HuH-7.5 (cell line): ENCODE measurements at places on chromosomes 11 and 22.

DNA sequence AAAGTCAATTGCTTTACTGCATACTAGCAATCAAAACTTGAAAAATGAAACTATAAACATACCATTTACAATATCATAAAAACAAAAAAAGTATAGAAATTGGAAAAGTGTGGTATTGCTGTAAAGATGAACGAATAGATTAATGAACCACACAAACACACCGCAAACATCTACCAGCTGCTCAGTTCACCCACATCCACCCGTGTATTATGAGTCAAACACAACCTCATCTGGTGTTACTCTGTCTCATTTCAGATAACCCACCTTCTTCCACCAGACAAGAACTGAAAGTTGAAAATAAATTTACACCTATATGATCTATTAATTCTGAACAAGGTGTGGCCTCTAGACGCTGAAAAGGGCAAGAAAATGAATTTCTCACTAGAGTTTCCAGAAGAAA, 53.3 kb downstream of the BLID start:
- DNase-seq, result no peak

GRCh38 chr11:34288492-34288891, 69.3 kb downstream of the ABTB2 start:
- no peak for DNase-seq

DNA sequence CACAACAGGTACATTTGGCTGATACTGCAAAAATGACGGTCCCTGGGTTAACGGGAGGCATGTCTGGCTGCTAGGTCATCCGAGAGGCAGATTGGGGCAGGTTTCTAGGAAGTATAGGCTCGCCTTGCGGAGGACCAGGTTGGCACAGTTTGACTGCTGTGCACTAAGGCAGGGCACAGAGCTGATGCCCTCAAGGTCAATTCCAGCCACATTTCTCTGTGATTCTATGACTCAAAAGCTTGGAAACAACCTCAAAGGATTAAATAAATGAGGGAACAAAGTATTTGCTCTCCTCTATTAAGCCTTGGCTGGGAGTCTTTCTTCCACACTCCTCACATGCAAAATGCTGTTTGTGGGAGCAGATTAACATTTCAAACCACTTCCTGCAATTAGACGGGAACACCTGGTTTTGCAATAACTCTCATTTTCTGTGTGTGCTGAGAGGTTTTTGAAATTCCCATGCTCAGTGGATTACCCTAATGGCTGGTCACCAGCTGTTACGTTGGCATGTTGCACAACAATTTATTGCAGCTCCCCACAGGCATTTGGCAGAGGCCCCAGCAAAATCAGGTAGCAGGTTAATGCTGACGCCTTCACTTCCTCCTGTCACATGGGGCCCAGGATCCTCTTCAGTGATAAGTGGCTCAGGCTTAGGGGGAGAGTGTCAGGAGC, 61.0 kb upstream of the PLET1 start:
- DNase-seq, result peak; percentile 25

- DNase-seq, result no peak
Observed at GRCh38 chr11:9459667-9460321, 1.0 kb upstream of the ZNF143 start.

- no peak for DNase-seq
Observed at GRCh38 chr11:71204748-71205664, 47.4 kb downstream of the SHANK2 start.

- no peak for DNase-seq
Observed at GRCh38 chr22:37470087-37470445, 16.1 kb downstream of the MFNG start.

GRCh38 chr11:12799334-12799835, 125.2 kb downstream of the TEAD1 start:
- no peak for DNase-seq

- no peak for DNase-seq
Observed at GRCh38 chr11:63892228-63892627, 24.7 kb downstream of the RCOR2 start.

DNA sequence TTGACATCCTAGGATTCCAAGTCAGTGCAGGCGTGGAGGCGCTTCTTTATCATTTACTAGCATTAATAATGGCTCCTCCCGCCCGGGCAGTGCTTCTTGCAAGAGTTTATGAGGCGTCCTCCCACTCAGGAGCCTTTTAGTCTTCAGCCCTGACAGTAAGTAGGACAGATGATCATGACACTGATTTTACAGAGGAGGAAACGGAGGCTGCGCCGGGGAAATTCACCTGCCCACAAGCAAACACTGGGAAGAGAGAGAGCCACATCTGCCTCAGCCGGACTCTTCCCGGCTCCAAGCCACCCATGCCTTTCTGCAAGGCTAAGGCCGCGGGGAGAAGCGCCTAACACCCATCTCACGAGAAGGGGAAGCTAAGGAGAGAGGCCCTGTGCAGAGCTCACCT, 35.9 kb downstream of the KIAA0930 start:
- DNase-seq, result no peak

DNA sequence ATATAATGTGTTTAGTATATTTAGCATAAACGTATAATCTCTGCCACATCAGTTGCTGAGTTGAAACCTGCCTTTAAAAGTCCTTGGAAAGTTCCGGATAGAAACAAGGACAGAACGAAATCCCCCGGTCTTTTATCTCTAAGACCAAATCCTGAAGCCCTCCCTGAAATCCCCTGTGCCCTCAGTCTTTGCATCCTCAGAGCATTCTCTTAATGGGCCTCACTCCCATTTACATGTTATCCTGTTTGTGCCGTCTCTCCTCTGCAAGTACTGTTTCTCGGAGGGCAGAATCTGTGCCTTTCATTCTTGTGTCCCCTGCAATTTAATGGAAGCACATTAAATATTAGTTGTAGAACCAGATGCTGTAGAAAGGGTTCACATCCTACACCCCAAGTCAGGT, 56.0 kb downstream of the ZNRF3 start:
- DNase-seq, result no peak

DNA sequence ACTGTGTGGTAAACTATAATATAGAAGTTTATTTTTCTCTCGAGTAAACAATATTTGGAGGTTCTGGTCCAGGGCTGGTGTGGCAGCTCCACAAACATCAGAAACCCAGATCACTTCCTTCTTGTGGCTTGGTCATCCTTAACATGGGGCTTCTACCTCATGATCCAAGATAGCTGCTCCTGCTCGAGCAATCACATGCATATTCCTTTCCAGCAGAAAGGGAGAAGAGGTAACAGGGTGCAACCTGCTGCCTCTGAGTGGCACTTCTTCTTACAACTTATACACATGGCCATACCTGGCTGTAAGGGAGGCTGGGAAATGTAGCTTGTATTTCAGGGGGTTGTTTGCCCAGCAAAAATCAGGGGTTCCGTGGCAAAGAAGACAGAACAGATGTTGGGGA, 44.6 kb upstream of the SYT7 start:
- no peak for DNase-seq

GRCh38 chr11:128888034-128888985, 2.8 kb upstream of the KCNJ5 start:
- no peak for DNase-seq

GRCh38 chr11:39968071-39968470, 1491.4 kb downstream of the LRRC4C start:
- no peak for DNase-seq

GRCh38 chr11:15970506-15971214, 385.7 kb downstream of the SOX6 start:
- no peak for DNase-seq

DNA sequence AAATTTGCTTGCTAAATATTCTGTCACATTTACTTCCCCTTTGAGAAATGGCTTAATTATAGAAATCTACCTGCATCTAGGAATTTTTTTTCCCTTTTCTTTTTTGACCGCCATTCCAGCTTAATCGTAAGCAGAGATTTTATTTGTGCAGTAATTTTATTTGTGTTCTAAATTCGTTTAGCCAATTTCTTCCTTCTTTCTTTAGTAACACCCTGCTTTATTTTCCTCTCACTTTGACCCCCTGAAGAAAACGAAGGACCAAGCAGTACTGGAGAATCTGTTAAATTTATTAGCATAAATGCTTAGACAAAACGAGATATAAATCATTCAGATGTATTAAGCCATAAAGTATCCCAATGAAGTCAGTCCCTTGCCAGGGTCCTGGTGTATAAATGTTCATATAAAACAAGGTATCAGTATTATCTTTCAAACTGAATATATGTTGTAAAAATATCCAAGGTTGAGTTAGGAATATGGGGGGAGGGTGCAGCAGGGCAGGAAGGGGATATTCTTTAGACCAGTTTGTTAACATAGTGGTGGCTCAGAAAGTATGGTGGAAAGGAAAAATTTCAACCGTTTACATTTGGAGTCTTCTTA, 5.1 kb upstream of the WT1 start:
- no peak for DNase-seq

GRCh38 chr11:75022759-75023396, 34.1 kb downstream of the NEU3 start:
- DNase-seq, result peak; percentile 65

- DNase-seq, result no peak
Observed at GRCh38 chr11:91156041-91156440, 933.2 kb upstream of the CHORDC1 start.

DNA sequence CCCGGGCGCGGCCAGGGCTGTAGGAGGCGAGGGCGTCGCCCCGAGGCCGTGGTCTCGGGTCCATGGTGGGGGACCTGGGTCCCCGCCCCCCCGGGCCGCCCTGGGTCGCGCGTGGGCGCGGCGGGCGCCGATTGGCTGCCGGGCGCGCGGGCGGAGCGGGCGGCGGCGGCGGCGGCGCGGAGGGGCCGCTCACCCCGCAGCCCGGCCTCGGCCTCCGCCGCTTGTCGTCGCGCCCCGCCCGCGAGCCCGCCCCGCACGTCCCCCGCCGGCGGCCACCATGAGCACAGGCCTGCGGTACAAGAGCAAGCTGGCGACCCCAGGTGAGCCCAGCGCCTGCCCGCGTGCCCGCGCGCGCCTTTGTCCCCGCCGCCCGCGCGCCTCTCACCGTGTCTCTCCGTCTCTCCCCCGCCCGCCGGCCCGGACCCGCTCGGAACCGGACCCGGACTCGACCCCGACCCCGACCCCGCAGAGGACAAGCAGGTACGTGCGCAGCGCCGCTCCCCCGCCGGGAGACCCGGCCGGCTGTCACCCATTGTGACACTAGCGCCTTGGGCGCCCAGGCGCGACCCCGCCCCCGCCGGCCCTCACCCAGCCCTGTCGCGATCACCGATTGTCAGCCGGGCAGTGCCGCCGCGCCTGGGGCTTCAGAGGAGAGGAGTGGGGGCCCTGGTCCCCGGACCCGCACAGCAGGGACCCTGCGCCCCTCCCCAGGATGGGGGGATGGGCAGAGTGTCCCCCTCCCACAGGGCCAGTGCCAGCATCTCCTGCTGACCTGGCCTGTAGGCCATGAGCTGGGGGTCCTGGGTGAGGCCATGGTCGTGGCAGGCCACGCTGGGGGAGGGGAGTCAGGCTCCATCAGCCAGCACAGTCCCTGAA, at the start of gene SEPTIN5:
Gene SEPTIN5 (plus strand): TSS at position 192 of the 876 bp plus-strand sequence. CDS start 86 bp downstream, at position 278.
- DNase-seq, result no peak

GRCh38 chr11:121574801-121575200, 122.0 kb upstream of the SORL1-AS1 start:
- DNase-seq, result no peak

GRCh38 chr22:30295576-30295975, 6.3 kb upstream of the CASTOR1 start:
- DNase-seq, result no peak

DNA sequence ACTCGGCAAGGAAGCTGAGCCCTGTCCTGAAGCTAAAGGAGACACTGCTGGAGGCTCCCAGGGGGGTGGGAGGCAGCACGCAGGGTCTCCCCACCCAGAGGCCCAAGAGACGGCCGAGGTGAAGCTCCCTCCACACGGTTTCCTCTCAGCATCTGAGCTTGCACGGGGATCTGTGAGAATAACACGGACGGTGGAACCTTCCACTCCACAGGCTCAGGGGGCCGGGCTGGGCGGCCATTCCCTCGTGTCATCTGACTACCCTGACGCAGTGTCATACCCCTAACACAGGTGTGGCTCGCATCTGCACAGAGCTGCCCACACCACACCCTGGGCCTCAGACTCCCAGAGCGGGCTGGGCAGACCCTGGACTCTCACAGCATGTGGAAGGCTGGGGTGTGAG, 409.7 kb downstream of the SHANK2 start:
- DNase-seq, result no peak

DNA sequence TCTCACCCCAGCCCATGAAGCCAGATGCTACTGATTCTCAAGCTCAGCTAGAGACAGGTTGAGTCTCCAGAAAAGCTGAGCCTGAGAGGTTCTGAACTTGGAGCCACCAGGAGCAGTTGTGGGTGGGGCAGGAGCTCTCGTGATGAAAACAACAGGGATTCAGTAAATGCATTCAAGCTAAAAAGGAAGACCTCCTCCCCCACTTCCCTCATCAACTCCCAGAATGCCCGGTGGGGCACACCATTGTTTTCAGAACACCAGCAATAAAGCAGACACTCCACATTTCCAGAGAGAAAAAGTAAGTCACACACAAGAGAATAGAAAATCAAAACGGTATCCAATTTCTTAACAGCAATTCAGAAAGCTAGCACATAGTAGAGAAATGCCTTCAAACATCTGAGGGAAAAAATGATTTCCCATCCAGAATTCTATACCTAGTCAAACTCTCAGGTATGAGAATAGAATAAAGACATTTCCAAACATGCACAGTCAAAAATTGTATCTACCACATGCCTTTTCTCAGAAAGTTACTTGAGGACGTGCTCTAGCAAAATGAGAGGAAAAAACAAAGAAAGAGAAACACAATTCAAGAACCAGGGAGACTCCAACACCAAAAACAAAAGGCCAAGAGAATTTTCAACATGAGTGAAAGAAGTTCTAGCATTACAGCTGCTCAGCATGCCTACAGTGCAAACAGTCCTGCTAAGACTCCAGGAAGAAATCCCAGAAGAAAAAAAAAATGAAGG, 56.8 kb downstream of the CDKN1C start:
- no peak for DNase-seq

DNA sequence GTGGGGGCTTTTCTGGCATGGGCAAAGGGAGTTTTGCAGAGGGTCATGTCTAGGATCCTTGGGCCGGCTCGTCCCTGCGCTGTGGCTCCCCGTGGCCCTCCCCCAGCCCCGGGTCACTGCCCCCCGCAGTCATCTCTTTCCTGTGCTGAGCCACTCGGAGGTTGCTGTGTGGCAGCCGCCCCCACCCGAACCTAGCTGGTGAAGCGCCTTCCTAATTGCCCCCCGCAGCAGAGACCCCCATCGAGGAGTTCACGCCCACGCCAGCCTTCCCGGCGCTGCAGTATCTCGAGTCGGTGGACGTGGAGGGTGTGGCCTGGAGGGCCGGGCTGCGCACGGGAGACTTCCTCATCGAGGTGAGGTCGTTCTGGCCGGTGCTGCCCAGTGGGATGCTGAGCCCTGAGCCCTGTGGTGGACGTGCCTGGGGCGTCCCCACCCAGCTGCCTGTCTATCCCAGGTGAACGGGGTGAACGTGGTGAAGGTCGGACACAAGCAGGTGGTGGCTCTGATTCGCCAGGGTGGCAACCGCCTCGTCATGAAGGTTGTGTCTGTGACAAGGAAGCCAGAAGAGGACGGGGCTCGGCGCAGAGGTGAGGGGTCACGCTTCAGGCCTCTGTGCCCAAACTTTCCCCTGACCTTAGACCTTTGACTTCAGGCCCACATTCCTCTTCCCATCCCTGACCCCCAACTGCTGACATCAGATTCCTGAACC, 32.0 kb downstream of the SHANK3 start:
- no peak for DNase-seq

GRCh38 chr11:61874377-61874809, 17.0 kb downstream of the FADS3 start:
- DNase-seq, result no peak

- DNase-seq, result no peak
Observed at GRCh38 chr11:45801723-45802315, 3.1 kb upstream of the SLC35C1 start.

- DNase-seq, result no peak
Observed at GRCh38 chr22:22099194-22099486, 116.6 kb upstream of the TOP3B start.
